ENCODE measurements at places on chromosomes 7 and 10.
A peak's percentile ranks its signal among the peaks of the same experiment; 100 is the strongest.

GRCh38 chr7:70182521-70182920, 584.2 kb downstream of the AUTS2 start:
- DNase-seq, result no peak

DNA sequence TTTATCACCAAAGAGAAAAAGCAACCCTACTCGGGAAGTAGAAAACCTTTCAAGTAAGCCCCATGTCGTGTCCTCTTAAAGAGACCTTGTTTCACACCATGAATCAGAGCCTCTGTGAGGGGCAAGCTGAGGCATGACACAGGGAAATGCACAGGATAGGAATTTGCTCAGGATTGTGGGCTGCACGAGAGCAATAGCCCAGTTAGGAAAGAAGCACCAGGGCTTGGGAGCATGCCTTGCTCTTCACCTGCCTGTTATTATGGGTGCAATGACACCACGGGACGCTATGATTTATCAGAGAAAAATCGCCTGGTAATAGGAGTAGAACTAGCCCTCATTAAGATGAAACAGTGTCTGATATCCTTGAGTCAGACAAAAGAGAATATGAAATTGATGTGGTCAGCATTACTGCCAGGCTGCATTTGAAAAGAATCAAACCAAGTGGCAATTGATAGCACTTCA, 562.9 kb upstream of the NRP1 start:
- DNase-seq, result no peak

GRCh38 chr7:92782236-92782635, 54.1 kb downstream of the CDK6 start:
- no peak for DNase-seq

DNA sequence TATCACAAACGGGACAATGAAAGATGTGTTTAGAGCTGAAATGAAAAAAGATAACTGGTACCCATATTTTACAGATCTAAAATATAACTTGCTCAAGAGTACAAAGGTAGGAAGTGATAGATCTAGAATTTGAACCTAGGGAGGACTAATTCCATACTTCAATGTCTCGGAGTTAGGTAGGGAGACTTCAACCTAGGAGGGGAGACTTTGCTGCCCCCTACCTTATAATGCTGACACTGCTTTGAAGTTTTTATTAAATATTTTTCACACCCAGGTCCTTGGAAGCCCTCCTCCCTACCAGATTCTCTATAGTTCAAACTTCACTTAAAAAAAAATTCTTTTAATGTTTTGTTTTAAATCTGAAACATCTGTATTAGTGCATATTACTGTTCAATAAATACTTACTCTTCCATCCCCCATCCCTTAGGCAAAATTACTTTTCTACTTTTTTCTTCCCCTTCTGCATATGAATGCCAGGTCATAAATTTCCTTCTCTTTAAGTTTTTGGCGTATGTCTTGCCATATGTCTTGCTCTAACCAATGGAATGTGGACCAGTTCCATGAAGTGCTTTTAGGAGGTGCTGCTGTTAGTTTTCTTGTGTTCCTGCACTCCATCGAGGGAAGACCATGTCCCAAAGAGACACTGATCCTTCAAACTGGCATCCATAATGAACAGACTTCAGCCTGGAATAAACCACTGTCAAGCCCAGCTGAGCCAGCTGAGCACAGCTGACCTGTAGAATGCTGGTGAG, 57.8 kb downstream of the MICU1 start:
- peak; percentile 16 for DNase-seq

- DNase-seq, result no peak
Observed at GRCh38 chr7:112009081-112009480, 197.1 kb downstream of the DOCK4 start.

- DNase-seq, result no peak
Observed at GRCh38 chr10:607545-608185, 81.8 kb downstream of the DIP2C start.

GRCh38 chr7:80791509-80791929, 127.3 kb downstream of the SEMA3C start:
- DNase-seq, result no peak

DNA sequence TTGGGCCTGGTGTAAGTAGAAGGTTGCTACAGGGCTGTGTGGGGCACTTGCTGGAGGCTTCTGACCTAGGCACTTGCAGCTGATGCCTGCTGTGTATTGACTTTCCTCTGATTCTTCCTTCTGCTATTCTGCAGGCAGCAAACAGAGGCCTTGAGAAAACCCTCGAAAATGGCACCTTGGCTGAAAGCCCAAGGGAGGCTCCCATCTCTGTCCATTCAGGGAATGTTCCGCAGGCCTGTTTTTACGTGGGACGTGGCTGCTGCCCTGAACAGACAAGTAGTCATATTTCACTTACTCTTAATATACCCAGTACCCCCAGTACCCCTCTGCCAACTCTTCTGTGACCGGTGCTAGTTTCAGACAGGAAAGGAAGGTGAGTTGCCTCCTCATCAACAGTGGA, 664.7 kb downstream of the INHBA start:
- DNase-seq, result no peak

- DNase-seq, result peak; percentile 22
Observed at GRCh38 chr7:74269757-74270277, 15.6 kb upstream of the RFC2 start.

GRCh38 chr7:138091032-138091431, 14.8 kb downstream of the AKR1D1 start:
- DNase-seq, result no peak

- DNase-seq, result no peak
Observed at GRCh38 chr7:47093320-47094234, 488.3 kb downstream of the TNS3 start.

- DNase-seq, result no peak
Observed at GRCh38 chr10:78602201-78602932, 466.4 kb upstream of the ZMIZ1 start.

- no peak for DNase-seq
Observed at GRCh38 chr7:116731023-116731395, 59.0 kb downstream of the MET start.
